Aorta (tissue), 5 donors: ENCODE measurements at places on chromosomes 2 and 18. TPM values are rescaled to one million over a fixed set of nuclear protein-coding genes. Genes with fewer than 3 reads are reported as not detected.

Gene BCL2L11
- polyA plus RNA-seq = 3.8 TPM

DNA sequence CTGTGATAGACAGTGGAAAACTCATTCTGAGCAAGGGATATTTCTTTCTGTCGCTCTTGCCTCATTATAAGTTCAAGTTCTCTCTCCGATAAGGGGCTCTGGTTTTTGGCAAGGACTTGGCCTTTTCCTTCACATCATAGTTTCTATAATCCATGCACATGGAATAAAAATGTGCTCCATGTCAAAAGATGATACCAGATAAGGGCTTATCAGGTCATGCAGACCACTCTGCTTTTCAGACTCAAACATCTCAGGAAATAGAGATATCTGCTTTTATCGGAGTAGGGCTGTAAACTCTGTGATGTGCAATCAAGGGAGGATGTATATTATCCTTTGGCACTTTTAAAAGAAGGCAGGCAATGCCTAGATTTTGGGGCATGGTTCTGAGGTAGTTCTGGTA, 45.0 kb upstream of the DARS1 start:
- no peak for DNase-seq

DNA sequence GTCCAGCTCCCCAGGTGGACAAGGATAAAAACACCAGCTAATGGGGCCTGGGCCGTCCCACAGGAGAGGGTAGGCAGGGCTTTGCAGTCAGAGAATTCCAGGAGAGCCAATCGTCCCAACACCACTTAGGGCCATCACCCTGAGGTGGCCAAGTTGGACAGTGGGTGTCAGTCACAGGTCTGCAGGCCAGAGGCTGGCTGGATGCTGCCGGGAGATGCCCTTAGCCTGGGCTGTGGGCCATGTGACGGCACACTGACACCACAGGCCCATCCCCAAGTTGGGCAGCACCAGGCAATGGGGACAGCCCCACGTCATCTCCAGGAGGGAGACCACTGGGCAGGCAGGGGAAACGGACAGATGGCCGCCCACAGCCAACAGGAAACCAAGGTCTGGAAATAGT, 53.9 kb downstream of the KIF1A start:
- DNase-seq = no peak

Gene CYS1
- polyA plus RNA-seq = 16.4 TPM

Gene VRK2
- polyA plus RNA-seq = 11.2 TPM

DNA sequence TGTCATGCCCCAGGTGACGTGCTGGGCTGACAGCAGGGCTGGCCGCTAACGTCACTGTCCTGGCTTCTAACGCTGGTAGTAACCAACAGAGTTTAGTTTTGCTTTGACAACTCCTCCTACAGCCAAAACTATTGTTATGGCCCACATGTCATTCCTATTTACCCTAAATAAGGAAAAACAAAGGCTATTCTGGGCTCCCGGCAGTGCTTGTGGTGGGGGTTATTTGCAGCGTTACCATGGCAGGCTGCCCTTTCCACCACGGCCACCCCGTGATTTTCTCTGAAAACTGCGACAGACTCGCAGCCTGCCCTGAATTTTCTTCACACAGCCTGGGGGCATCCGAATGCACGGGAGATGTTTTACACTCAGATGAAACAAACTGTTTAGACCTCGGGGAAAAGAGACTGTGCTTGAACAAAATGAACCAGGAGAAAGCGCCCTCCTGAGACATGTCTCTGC, 115.2 kb downstream of the FAM210A start:
- DNase-seq = peak; percentile 75

DNA sequence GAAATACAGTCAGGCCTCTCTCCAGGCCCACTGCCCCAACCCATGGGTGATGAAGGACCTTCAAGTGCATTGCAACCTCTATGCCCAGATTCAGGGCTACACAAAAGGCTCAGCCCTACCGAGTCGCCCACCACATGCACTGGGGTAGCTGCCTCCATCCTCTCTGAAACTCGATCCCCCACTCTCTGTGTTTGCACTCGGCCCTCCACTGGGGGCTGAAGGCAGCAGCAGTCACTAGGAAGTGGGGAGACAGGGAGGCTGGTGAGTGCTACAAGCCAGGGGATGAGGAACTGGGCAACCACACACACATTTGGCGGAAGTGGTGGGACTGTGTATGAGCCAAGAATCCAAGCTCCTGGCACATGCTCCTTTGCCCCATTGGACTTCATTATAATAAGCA, 94.6 kb downstream of the CERS6 start:
- peak; percentile 69 for DNase-seq

DNA sequence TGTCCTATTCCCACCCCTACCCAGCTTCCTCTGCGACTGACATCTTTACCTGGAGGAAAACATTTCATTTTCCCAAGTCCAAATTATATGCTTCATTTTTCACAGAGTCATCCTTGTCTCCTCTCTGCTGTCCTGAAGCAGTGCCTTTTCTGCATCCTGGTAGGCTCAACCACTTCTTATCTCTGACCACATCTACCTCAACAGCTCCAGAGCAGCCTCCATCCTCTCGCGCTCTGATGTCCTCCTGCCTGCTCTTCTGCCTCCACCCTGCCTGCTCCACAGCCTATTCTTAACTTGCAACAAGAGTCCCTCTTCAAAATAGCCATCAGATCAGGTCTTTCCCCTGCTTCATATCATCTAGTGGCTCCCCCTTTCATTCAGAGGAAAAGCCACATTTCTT, 457.1 kb downstream of the PARD3B start:
- no peak for DNase-seq

DNA sequence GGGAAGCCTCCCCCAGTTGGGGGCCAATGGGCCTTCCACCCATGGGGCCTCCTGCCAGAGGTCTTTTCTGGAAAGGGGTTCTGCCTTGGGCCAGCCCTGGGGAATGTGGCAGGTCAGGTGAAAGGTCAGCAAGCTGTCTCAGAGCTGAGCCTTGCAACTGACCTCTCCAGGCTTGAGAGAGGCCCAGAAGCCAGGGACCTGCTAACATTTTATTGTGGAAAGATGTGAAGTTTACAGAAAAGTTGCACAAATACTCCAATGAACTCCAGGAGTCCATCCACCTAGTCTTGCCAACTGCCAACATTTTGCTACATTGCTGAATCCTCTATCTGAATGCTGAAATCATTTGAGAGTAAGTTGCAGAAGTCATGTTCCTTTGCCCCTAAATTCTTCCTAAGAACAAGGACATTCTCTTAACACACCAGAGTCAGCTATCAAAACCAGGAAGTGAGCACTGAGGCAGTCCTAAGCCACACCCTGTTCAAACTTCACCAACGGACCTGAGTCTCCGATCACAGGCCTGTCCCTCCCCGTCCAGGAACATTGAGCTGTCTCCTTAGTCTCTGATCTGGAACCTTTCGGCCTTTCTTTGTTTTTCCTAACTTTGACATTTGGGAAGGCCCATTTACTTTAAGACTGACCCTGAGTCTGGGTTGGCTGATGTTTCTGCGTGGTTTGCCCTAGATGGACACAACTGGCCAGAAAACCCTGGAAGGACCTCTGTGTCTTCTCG, 4.0 kb downstream of the SNORC start:
- no peak for DNase-seq

Gene DARS1
- polyA plus RNA-seq = 47.0 TPM

Gene LIMS2
- 188 TPM for polyA plus RNA-seq

DNA sequence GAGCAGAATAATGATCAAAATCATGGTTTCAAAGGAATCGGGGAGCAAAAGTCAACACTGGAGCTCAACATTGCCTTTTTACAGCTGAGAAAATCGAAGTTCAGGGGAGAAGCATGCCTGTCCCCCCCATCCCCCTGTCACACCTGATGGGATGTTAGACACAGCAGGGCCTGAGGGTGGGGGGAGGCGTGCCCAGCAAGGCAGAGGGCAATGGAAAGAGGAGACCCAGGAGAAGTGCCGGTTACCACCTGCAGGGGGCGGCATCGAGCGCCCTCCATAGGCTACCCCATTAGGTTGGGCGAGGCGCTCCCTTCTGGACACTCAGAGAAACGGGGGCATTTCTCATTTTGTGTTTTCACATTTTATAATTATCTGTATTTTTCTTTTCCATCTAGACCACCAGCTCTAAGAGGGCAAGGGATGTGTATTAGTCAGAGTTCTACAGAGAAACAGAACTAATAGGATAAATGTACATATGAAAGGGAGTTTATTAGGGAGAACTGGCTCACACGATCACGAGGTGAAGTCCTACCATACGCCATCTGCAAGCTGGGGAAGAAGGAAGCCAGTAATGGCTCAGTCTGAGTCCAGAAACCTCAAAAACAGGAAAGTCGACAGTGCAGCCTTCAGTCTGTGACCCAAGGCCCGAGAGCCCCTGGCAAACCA, 271.3 kb downstream of the LRATD1 start:
- DNase-seq = no peak

GRCh38 chr2:237701859-237702390, 74.5 kb downstream of the LRRFIP1 start:
- no peak for DNase-seq

GRCh38 chr2:131067465-131068125, 25.7 kb downstream of the FAM168B start:
- DNase-seq = no peak

- DNase-seq = no peak
These were observed 21.2 kb upstream of the ACVR1 start for GRCh38 chr2:157897106-157897971.

DNA sequence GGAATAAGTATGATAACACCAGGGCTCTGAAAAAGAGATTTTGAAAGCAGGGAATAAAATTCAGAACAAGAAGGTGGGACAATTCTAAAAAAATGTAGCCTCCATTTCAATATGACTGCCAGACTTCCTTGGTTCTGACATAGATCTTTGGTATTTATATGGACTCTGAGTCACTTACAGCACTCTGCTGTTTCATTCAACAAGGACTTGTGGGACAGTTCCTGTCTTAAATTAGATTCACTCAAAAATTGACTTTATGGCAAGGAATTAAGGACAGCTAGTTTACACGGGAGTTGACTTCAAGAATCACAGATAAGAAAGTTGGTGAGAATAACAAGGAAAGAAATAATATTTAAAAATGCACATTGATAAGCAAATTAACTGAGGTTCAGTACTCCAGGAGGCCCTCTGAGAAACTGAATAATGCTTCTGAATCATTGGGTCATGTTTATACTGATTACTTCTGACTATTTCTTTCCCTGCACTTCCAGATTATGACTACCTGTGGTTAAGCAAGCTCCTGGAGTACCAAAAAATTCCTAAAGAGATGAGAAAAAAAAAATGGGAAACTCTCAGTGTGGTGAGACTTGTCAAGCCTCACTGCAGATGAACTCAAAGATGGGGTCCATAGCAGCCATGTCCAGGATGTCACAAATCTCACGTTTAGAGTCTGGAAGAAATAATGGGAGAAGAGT, 828.3 kb upstream of the PIK3C3 start:
- no peak for DNase-seq

GRCh38 chr2:209974576-209974975, 27.9 kb upstream of the RPE start:
- no peak for DNase-seq

GRCh38 chr2:112836163-112836560, 417 bp downstream of the IL1B start:
- no peak for DNase-seq

GRCh38 chr2:37898448-37898847, 26.6 kb upstream of the RMDN2 start:
- DNase-seq = no peak

GRCh38 chr18:32770666-32771168, 2.1 kb downstream of the KLHL14 start:
- no peak for DNase-seq

Gene TXNL1
- polyA plus RNA-seq = 44.2 TPM

DNA sequence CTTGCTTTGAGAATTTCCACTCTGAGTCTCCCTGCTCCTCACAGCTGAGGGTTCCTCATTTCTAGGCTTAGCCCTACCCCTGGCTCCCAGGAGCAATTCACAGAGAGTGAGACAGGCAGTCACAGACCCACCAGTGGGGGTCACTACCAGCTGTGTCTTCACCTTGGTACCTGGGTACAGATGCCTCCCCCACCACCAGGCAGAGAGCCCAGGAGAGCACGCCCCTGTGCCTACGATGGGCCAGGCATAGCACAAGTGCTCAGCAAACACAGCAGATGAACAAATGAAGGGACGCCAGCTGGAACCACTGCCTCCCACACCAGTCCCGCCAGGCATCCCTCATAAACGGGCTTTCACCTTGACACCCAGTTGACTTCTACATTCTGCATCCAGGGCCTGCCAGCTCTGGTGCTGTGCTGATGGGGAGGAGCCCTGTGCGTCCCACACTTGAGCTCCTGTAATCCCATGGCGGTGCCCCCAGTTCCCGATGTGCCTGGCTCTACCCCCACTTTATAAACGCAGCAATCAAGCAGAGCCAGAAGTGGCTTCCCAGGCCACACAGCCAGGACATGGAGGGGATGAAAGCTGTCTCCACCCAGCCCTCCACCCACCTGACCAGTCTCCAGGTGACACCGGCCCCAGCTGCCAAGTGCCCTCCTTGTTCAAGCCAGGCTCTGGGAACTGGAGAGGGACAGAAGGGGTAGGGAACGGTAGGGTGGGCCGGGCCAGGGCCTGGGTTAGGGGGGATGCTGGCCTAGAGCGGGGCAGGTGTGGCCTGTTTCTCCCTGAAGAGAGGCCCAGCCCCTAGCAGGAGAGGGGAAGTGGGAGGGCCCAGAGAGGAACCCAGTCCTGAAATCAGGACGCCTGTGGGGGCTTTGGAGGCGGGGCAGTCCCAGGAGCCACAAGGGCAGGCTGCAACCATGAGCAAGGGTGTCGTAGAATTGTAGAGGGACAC, 42.5 kb downstream of the SCTR start:
- DNase-seq = no peak

- DNase-seq = no peak
These were observed 1.9 kb upstream of the SLC1A4 start for GRCh38 chr2:64987001-64987955.

Gene SOX11
- not detected for polyA plus RNA-seq

DNA sequence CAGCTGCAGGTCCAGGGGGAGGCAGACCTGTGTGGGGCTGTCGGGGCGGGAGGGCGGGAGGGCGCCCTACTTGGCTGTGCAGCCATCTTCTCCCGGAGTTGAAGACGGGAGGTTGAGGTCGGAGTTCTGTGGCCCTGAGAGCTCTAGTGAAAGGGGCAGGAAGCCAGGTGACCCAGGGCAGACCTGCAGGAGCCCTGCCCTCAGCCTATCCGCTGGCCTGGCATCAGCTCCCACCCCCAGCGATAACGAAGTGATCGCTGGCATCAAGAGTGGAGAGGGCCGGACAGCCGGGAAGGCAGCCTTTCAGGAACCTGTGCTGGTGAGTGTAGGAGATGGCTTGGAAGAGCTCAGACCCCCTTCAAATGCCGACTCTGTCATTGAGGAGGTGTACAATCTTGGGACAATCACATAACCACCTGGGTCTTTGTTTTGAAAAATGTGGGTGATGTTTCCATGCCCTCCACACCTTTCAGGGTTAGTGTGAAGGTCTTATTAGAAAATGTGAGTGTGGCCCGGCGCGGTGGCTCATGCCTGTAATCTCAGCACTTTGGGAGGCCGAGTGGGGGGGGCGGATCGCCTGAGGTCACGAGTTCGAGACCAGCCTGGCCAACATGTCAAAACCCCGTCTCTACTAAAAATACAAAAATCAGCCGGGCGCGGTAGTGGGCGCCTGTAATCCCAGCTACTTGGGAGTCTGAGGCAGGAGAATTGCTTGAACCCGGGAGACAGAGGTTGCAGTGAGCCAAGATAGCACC, 1.3 kb downstream of the ARHGEF4 start:
- DNase-seq = peak; percentile 46

Gene SPEG
- polyA plus RNA-seq = 1,108 TPM

- peak; percentile 73 for DNase-seq
These were observed 120.2 kb downstream of the INHBB start for GRCh38 chr2:120465989-120466703.

GRCh38 chr2:216385478-216385877, 13.2 kb upstream of the MARCHF4 start:
- DNase-seq = no peak

Gene ARHGAP25
- 2.6 TPM for polyA plus RNA-seq

- DNase-seq = no peak
These were observed 38.6 kb upstream of the KCNF1 start for GRCh38 chr2:10873171-10873570.

Gene SOWAHC
- polyA plus RNA-seq = 5.6 TPM

Gene MOGAT1
- not detected for polyA plus RNA-seq
